ENCODE measurements at places on chromosomes 16 and 17.

DNA sequence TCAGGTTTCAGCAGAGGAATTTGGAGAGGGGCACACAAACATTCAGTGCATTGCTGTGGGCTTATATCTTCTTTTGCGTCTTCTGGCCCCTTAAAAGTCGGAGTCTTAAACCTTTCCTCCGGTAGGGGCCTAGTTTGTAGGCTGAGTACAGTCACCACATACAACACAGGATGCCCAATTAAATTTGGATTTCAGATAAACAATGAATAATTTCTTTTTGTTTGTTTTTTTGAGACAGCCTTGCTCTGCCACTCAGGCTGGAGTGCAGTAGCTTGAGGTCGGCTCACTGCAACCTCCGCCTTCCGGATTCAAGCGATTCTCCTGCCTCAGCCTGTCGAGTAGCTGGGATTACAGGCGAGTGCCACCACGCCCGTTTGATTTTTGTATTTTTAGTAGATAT is 26.7 kb upstream of the ADORA2B start:
- DNase-seq, result no peak

GRCh38 chr17:45149669-45150664 is 1.7 kb downstream of the HEXIM1 start:
- no peak for DNase-seq

GRCh38 chr16:57867000-57867561 is 64.8 kb upstream of the KIFC3 start:
- no peak for DNase-seq

GRCh38 chr17:76179496-76180467 is 38.7 kb upstream of the FOXJ1 start:
- no peak for DNase-seq

DNA sequence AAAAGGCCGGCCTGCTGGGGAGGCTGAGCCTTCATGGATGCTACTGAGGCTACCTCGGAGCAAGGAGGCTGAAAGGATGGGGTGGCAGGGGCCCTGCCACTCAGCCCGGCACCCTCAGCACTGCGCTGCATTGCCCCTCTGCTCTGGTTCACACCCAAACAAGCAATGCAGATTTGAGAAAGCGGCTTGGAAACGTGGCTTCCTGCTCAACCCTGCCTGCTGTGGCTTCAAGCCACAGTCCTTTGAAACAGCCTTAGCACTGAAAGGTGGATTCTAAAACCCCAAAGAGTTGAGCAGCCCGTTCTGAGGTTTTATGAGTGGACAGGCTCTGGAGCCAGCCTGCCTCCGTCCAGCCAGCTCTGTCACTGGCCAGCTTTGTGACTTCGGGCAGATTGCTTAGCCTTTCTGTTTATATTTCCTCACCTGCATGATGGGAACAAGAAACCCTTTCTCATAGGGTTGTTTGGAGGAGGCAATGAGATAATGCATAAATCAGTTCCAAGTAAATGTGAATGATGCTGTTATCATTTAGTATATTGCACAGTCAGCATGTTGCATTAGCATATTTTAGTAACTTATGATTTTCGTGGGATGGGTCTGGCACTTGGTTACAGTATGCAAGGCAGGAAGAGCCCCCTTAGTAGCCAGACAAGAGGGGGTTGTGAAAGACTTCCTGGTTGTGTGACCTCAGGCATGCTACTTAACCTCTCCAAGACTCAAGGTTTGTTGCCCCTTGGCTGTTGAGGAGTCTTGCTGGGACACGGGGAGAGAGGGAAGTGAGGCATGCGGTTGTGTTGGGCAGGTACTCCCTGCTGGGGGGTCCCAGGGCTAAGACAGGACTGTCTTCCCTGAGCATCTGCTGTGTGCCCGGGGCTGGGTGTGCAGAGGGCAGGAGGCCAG is 23.6 kb downstream of the CRISPLD2 start:
- no peak for DNase-seq

GRCh38 chr16:53518550-53519416 is 15.8 kb upstream of the AKTIP start:
- DNase-seq, result peak; percentile 49

DNA sequence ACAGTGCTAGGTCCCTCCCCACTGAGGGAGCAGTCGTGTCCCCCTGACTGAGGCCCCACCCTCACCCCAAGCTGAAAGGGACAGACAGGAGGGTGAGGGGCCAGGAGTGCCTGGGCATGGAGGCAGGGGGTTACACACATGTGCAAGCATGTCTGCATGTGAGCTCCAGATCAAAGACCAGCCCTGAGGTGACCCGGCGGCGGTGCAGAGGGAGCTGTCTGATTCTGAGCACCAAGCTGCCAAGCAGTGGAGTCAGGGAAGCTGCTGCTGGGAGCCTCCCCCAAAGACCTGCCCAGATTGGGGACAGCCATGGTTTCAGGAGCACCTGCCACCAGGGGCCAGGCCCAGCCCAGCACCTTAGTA is 5.5 kb downstream of the DLX3 start:
- DNase-seq, result no peak

DNA sequence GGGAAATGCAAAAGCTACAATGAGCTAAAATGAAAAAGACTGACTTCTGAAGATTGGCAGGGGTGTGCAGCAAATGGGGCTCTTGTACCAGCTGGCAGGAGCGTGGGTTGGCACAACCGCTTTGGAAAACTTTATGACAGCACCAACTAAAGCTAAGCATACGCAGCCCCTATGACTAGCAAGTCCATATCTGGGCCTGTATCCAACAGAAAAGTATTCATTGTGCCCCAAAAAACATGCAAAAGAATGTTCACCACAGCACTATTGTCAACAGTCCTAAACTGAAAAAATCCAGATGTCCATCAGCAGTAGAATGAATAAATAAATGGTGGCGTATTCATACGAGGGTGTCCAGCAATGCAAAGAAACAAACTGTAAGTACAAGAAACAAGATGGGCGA is 22.6 kb upstream of the ITGA3 start:
- DNase-seq, result no peak

DNA sequence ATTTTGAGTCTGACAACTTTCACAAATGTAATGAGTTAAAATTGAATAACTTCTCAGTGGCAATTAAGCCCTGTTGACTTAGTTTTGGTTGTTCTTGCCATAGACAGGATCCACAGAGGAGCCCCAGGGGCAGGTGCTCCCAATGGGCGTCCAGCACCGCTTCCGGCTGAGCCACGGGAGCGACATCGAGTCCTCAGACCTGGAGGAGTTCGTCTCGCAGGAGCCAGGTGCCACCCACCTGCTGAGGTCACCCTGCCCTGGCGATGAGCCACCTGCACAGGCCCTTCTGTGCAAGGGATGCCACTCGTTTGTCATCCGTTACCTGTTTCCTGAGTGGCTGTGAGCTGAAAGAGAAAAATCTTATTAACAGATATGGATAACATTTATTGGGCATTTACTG is 10.7 kb downstream of the CCDC40 start:
- no peak for DNase-seq

Data from stimulated activated CD4-positive, alpha-beta T cell treated with anti-CD3 and anti-CD28 coated beads, Interleukin-1b, Interleukin-23, amount 100 ng/mL, for 4 hours (primary cell).